ENCODE measurements at places on chromosomes 7 and 10.

- DNase-seq, result no peak
Observed at GRCh38 chr7:157693071-157693520, 356.3 kb downstream of the DNAJB6 start.

- no peak for DNase-seq
Observed at GRCh38 chr7:105805447-105806019, 70.9 kb downstream of the ATXN7L1 start.

DNA sequence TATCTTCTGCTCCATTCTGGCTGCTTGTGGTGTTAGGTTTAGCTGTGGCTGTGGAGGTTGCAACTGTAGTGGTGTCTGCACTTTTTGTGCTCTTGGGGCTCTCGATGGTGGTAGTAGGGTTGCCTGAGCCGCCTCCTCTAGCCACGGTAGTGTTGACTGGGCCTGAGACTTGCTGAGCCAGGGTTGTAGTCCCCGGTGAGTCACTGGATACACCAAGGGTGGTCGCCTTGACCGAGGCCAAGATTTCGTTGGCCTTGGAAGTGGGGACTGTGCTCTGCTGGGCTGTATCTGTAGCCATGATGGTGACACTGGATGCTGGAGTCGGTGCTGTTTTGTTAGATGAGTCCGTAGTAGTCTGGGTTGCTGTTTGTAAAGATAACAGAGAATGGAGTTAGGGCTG, 45.4 kb downstream of the PODXL start:
- DNase-seq, result no peak

DNA sequence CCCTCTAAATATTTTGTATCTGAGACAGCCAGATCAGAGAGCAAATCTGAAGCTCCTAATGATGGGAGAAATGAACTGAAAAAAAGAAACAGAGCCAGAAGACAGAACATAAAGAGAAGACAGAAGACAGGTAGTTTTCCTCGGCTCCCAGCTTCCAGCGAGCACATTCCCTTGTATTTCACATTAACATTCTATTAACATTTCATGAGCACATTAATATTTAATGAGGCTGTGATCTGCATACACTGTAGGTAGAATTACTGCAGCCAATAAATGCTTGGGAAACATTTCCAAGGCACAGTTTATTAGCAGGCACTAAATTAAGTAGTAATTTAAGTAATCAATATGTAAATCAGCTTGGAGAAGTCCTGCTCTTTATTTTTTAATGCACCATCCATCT, 349.9 kb downstream of the ELMO1 start:
- no peak for DNase-seq

DNA sequence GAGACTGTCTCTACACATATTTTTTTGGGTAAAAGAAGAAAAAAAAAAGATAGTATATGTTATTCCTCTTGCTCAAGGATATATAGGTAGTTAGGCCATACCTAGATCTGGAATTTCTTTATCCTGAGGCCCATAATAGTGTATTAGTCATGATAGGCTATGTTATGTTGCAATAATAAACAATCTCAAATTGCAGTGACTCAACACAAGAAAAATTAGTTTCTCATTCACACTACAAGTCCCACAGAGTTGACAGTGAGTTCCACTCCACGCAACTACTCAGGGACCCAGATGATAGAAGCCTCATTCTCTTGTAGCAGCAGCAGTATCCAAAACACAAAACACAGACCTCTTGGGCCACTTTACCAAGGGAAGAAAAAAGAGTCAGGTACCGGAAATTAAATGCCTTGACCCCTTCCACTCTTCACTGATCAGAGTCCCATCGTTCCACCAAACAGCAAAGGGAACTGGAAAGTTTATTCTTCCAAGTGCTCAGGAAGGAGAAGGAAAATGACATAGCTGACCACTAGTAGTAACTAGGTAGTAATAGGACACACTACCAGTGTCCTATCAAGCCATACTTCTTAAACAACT, 7.4 kb upstream of the C10orf67 start:
- DNase-seq, result no peak

DNA sequence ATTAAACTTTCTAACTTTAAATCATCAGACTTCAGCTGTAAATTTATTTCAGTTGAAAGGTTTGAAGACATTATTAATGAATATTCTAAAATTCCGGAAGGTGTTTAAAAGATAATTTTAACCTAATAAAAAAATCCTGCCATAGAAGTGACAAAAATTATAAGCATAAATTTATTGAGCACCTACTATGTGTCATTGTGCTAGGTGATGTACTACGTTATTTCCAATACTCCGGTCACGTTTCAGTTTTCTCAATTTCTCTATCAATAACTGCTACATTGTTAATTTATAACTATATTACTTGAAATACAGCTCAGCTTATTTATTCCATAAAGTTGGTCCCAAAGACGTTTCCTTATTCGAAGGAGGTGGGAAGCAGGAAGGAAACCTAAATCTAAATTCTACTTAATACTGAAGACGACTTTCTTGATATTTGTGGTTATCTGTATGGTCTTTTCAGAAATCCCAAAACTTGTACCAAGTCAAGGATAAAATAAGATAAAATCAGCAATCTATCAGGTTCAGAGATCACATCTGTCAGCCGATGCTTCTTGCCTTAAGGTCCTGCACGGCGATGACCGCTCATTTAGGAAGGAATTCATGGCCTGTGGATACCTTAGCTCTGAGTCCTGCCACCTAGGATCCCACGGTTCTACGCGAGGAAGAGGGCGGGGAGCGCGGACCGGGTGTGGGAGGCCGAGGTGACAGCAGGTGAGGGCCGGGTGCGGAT, 1.2 kb upstream of the ZEB1 start:
- no peak for DNase-seq

GRCh38 chr7:26467104-26467503, 175.4 kb downstream of the SNX10 start:
- DNase-seq, result no peak

GRCh38 chr10:30671026-30671616, 41.6 kb upstream of the LYZL2 start:
- DNase-seq, result no peak

- DNase-seq, result peak; percentile 13
Observed at GRCh38 chr10:62732841-62733653, 71.5 kb upstream of the ADO start.

- no peak for DNase-seq
Observed at GRCh38 chr10:74743401-74743800, 83.0 kb upstream of the KAT6B start.

DNA sequence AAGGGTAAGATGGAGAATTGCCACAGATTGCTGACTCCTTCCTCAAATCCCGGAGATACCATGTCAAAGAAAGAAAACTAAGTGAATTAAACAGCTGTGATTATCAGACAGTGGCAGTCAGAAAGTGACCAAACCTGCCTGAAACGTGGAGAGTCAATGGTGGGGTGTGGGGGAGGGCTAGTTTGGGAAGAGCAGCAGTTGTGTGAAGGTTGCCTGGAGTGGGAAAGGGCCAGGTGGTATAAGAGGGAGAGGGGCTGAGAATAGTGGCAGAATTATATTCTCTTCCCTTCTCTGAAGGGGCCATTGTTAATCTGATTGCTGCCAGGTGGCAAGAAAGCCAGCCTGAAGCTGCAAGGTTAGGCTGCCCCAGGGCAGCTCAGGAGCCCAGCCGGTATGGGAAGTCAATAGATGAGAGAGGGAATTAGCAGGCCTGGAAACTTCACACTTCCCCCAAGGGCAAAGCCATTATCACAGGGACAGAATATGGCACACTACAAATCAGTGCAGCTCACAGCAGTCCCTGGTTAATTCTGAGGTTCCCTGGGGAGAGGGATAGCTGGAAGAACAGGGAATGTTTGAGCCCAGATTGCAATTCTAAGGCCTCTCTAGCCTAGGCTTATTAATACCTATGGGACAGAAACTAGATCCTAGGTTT, 83.9 kb upstream of the ITGB1 start:
- no peak for DNase-seq

DNA sequence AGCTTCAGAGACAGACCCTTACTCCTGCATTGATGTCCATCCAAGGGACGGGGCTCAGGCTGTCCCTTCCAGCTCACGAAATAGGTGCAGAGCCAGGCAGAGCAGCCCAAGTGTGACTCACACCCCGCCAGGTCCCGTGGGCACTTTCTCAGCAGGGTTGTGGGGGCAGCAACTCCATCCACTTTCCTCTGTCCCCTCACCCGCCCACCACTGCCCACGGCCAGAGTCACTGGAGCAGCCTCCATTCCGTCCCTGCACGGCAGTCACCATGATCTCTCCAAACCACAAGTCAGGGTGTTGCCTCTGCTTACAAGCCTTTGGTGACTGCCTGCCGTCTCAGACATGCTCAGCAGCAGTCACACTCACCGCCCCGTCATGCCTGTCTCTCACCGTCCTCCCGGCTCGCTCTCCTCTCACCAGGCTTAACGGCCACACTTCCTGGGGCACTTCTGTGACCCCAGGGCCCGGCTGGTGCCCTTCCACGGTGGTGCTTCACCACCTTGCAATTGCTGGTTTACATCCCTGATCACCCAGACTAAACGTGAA, 39.3 kb downstream of the CALML3 start:
- no peak for DNase-seq

GRCh38 chr10:101495324-101495925, 92.6 kb downstream of the POLL start:
- DNase-seq, result no peak

DNA sequence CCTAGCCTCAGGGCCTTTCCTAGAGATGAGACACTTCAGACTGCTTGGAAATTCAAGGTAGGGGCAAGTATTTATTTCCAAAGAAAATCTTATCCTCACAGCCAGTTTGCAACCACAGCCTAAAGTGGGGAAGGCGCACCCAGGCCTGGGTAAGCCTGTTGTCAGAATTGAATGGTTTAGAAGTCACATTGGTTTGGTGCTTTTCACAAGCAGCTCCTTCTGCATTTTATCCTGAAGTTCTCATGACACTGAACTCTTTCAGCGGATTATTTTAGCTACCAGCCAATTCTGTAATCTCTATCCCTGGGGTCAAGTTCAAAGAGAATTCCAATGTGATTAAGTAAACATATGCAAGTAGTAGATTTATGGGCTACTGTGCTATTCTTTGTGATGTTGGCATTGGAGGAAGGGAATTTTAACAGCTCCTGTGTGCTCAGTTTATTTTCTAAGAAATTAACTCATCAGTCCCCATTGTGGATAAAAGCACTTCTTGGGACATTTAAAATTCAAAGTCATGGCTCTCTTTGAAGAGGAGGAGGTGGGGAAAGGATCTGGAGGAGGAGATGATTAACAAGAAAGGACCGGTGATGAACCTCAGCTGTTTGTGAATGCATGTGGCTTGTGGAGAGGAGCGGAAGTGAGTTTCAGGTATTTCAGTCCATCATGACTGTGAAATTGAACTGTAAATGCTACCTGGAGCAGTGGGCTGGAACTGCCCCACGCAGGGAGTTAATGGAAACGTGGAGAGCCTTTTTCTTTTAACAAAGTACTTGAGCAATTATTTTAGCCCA, 90.2 kb upstream of the CACUL1 start:
- no peak for DNase-seq

- DNase-seq, result no peak
Observed at GRCh38 chr10:73763343-73763742, 18.5 kb upstream of the CHCHD1 start.

- no peak for DNase-seq
Observed at GRCh38 chr7:5591278-5591874, 167.7 kb upstream of the TNRC18 start.

- DNase-seq, result no peak
Observed at GRCh38 chr7:51591223-51591622, 274.6 kb upstream of the COBL start.

DNA sequence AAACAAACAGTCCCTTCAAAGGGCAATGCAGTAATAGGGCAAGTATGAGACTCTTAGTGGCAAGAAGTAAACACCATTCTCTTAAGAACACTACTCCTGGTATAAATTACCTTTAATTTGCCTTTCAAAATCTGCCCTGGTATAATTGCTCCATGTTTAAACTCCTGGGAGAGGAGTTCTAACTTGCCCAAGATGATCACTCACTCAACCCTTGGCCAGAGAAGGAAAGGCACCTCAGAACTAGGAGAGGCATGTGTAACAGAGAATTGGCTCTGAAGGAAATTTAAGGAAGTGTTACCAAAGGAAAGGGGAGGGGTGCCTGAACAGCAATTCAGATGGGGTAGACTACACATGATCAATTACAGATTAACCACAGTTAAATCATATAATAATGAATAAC, 1173.6 kb upstream of the SORCS1 start:
- DNase-seq, result no peak

GRCh38 chr10:34960983-34961382, 129.2 kb downstream of the CUL2 start:
- DNase-seq, result no peak

GRCh38 chr10:69492091-69492745, 41.0 kb downstream of the TSPAN15 start:
- DNase-seq, result no peak

GRCh38 chr7:140245611-140246105, 68.9 kb upstream of the KDM7A start:
- DNase-seq, result no peak

GRCh38 chr7:16669581-16669980, 23.6 kb downstream of the BZW2 start:
- no peak for DNase-seq

- DNase-seq, result no peak
Observed at GRCh38 chr7:157926521-157927150, 589.8 kb downstream of the DNAJB6 start.

- DNase-seq, result no peak
Observed at GRCh38 chr7:111086532-111086931, 4.4 kb upstream of the LRRN3 start.

DNA sequence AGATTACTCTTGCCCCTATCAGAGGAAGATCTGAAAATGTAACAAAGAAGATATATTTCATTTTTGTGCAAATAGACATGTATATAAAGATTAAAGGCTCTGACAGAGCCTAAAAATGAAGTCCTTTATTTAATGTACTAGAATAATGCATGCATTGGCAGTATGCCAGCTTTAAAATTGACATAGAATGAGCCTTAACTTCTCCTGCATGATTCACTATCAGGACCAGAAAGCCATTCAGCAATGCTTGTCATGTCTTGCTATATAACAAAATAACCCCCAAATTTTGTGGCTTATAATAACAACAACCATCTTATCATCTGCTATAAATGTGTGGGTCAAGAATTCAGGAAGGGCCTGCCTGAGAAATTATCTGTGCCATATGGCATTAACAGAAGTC, 411.9 kb downstream of the GRM8 start:
- DNase-seq, result no peak

GRCh38 chr10:98676895-98677294, 230.2 kb upstream of the HPS1 start:
- no peak for DNase-seq

DNA sequence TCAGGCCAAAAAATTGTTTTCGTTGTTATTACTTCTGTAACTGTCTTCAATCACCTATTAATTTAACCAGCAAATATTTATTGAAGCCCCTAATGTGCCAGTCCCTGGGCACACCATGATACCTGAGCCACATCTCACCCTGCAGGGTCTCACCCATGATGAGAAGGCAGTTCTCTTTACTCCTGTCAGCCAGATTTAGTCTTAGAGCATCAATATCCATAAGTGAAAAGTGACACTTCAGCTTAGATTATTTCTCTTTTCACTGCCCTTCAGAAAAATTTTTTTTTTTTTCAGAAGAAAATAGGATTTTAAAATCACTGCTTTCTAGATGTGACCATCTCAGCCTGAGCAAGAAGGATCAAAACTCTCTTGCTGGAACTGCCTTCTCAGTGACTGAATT, 258.6 kb upstream of the NFE2L3 start:
- DNase-seq, result no peak

GRCh38 chr10:31031558-31032257, at the start of gene ZNF438:
TSS of gene ZNF438 (minus strand) at chr10:31031865. CDS start at chr10:30877034, 154,831 bp downstream.
- peak; percentile 92 for DNase-seq

- no peak for DNase-seq
Observed at GRCh38 chr10:97861097-97861750, 11.6 kb downstream of the GOLGA7B start.

- DNase-seq, result no peak
Observed at GRCh38 chr7:96088579-96088978, 233.3 kb downstream of the SLC25A13 start.
